A549 treated with GW870086 at 1 μM for 4 hours (cell line): ENCODE measurements at places on chromosomes 2 and 18. TPM values are rescaled to one million over a fixed set of nuclear protein-coding genes. Genes with fewer than 3 reads are reported as not detected.

The ELOA2 gene
- not detected in 5 replicates for total RNA-seq

The FLACC1 gene
- 0.19 to 0.22 TPM in 2 of 5 replicates, not detected in the others for total RNA-seq

The EIPR1 gene
- total RNA-seq = 40.4 to 42.7 TPM (median 41.4 TPM) in 5 replicates

The CYRIA gene
- 0.13 to 0.29 TPM (median 0.23 TPM) in 4 of 5 replicates, not detected in the other for total RNA-seq

The REL gene
- 1.7 to 3.3 TPM (median 2.5 TPM) in 5 replicates for total RNA-seq

The CXCR1 gene
- total RNA-seq = not detected in 5 replicates

The SERPINB10 gene
- not detected in 5 replicates for total RNA-seq
